ENCODE measurements at places on chromosomes 4 and X. TPM values are rescaled to one million over a fixed set of nuclear protein-coding genes. Genes with fewer than 3 reads are reported as not detected.

The TACR3 gene
- not detected for total RNA-seq

The MXRA5 gene
- 4.1 TPM for total RNA-seq

The BCOR gene
- total RNA-seq, result 11.7 TPM

The XG gene
- not detected for total RNA-seq

The SLC4A4 gene
- 235 TPM for total RNA-seq

The ARHGAP10 gene
- 14.8 TPM for total RNA-seq

The MECP2 gene
- total RNA-seq, result 22.5 TPM

The CXCL13 gene
- total RNA-seq, result not detected

The MOB1B gene
- 15.0 TPM for total RNA-seq

The SLC6A8 gene
- 8.4 TPM for total RNA-seq

The UTP3 gene
- 10.4 TPM for total RNA-seq

The GAB3 gene
- total RNA-seq, result 1.2 TPM
